ENCODE measurements at places on chromosomes 7 and 10.
A peak's percentile ranks its signal among the peaks of the same experiment; 100 is the strongest.

GRCh38 chr7:111867348-111867931 is 305.1 kb upstream of the IMMP2L start:
- no peak for DNase-seq

DNA sequence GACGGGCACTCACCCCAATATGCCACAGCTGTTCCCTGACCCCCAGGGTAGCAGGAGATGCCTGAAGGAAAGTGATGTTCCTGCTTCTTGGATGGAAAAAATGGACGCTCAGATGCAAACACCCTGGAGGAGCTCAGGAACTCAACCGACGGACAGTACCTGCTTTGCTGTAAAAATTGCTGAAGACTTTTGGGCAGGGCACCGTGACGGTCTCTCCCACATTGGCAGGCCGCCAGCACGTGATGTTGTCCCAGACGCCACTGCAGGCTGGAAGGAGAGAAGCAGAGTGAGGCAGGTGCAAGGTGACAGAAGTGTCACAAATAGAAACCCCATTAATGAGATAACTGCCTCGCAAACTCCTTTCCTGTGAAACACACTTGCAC is 35.0 kb downstream of the VIPR2 start:
- no peak for DNase-seq

GRCh38 chr7:16647435-16647960 is 1.5 kb downstream of the BZW2 start:
- peak; percentile 23 for DNase-seq

DNA sequence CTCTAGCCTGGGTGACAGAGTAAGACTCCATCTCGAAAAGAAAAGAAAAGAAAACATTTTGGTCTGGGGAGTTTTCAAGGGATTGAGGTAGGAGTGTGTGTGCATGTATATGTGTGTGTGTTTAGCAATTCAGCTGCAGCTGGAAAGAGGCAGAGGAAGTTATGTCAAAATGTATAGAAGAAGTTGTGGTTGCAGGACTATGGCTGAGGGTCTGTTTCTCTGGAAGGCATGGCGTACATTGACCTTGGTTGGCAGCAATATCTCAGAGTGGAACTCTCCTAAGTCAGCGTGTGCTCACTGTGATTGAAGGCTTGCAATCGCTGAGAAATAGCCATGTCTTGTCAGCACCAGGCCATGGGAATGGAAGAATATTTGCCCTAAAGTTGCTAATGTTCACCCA is 28.6 kb upstream of the RHBDD2 start:
- DNase-seq: no peak

DNA sequence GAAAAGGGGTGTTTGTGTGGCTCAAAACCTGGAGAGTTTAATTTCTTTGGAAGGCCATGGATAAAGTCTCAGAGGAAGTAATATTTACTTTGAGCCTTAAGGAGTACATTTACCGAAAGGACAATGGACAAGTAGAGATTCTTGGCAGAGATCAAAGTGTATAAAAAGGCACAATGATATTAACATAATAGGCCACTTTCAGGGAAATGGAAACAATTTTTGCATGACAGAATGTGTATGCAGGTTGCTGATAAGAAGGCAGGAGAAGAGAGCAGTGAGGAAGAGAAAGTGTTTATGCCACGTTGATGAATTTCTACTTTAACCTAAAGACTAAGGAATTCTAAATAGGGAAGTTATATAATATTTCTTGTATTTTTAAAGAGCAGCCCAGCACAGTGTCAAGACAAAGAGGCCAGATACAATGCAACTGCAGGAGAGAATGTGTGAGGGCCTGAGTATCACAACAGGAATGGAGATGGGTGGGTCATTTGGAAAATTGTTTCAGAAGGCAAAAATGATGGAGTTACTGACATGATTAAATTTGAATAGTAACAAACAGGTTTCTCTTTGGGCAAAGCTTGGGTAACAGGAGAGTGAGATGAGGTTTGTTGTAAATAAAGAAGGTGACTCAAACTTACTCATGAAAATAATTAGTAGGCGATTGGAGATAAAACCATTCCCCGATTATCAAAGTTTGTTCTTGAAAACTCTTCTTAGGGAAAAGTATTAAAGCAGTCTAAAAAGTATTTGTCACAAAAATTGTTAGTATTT is 84.1 kb downstream of the THSD7A start:
- no peak for DNase-seq

DNA sequence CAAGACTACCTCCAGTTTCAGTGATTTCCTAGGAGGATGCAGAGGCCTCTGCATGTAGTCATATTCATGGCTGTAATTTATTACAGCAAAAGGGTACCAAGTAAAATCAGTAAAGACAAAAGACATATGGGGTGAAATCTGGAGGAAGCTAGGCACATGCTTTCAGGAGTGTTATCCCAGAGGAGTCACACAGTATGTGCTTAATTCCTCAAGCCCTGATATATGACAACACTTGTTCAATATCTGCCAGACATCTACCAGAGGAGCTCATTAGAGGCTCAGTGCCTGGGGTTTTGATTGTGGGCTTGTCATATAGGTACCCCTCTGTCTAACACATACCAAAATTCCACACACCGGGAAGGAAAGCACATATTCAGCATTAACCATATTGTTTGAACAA is 283.8 kb downstream of the CXCL12 start:
- no peak for DNase-seq

- no peak for DNase-seq
These were observed 7.2 kb downstream of the CDCA7L start for GRCh38 chr7:21938463-21938862.

DNA sequence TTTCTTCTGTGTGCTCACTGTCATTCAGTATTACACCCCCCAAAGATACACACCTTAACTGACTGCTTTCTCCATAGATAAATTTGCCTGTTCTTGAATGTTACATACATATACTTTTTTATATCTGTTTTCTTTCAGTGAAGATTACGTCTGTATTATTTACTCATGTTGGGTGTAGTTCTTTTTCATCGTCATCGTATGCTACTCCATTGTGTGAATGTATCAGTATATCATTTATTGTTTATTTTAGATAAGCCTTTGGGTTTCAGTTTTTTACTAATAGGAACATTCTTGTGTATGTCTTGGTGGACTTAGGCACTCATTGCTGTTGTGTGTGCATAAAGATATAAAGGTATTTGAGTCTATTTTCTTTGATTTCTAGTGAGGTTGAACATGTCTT is 64.4 kb downstream of the SEPTIN7 start:
- no peak for DNase-seq

GRCh38 chr7:34184466-34184865 is 279.1 kb downstream of the BMPER start:
- DNase-seq: peak; percentile 34

DNA sequence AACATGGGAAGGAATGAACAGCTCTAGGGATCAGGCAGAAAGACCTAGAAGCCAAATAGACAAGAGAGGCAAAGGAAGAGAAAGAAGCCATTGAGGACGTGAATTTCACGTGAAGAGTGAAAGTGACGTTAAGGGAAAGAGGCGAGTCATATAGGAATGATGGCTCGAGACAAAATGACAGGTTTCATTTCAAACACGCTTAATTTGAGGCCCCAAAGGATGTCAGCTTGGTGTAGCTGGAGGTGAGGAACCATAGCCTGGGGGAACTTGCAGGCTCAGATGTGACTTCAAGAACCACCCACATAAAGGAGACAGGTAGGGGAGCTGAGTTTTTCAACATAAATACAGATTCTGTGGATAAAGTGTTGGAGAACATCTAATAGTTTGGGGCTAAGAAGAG is 84.3 kb upstream of the ATP6V0A4 start:
- DNase-seq: no peak

- DNase-seq: no peak
These were observed 28.9 kb upstream of the DDC start for GRCh38 chr7:50594136-50594535.

DNA sequence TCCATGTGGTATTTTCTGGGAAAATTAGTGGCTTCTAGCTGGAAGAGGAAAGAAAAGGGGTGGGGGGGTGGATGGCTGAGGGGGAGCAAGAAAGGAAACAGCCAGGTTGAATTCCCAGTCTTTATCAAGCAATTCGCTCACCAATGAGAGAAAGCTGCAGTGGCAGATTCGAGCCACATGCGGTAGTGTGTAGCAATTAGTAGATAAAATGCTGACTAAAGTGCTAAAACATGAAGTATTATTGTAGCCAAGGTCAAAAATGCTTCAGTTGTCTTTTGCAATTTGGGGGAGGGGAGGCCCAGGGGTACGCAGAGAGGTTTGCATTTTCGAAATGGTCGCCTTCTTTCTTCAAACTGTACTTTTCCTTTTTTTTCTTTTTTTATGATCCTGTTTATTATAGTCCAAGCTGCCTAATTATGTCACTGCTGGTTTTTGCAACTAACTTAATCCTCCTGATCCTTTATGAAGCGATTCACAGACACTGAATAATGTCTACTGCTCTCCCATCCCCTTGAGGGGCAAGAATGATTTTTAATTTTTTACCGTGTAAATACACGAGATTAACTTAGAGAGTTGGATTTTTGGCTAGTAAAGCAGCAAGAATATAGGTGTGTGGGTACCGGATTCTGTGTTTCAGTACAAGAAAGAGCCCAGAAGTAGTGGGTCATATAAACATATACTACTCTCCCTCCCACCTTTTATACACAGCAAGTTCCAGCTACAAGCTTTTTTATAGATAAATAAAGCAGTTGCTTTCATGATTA is 3.6 kb upstream of the ARID5B start:
- peak; percentile 63 for DNase-seq

GRCh38 chr7:93812061-93812460 is 78.5 kb downstream of the TFPI2 start:
- DNase-seq: no peak

DNA sequence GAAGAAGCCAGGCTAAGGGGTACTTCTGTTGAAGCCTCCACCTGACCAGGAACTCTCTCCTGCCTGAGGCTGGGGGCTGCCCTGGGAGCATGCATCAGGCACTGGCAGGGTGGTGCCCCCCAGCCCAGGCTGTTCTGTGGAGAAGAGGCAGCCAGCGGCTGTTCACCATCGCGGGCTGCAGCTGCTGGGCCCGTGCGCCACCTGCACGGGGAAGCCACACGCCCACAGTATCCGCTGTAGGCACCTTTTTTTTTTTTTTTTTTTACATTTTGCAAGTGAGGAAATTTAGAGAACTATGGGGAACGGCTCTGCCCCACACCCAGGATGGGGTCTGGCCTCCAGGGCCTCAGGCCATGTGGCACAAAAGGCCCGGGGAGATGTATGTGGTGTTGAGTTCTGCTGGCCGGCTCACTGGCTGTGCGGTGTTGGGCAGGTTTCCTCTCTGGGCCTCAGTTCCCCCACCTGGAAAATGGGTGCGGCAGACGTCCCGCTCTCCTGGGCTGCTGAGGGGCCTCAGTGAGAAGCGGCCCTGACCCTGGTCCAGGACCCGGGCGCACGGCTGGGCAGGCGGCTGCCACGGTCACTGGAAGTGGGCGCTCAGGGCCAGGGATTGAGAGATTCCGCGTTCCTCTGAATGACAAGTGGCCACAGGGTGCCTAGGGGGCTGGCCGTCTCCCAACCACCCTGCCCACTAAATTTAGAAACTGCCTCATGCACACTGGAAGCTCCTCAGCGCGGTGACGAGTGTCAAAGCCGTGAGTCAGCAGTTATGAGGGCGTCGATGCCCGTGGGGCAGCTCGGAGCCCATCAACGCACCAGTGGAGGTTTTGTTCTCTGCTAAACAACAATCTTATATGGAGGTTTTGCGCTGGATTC is 8.8 kb upstream of the INTS1 start:
- DNase-seq: peak; percentile 72

- no peak for DNase-seq
These were observed 209.1 kb downstream of the USP6NL start for GRCh38 chr10:11402392-11402791.

- no peak for DNase-seq
These were observed 100.5 kb downstream of the FGFR2 start for GRCh38 chr10:121497513-121498470.

GRCh38 chr10:87740254-87740655 is 77.8 kb downstream of the ATAD1 start:
- DNase-seq: peak; percentile 82

GRCh38 chr7:79282070-79282694 is 171.3 kb downstream of the MAGI2 start:
- DNase-seq: peak; percentile 85

- DNase-seq: peak; percentile 56
These were observed 59.4 kb downstream of the SEMA3C start for GRCh38 chr7:80859272-80859970.

- DNase-seq: no peak
These were observed 57.8 kb downstream of the INPP5F start for GRCh38 chr10:119783665-119784027.

DNA sequence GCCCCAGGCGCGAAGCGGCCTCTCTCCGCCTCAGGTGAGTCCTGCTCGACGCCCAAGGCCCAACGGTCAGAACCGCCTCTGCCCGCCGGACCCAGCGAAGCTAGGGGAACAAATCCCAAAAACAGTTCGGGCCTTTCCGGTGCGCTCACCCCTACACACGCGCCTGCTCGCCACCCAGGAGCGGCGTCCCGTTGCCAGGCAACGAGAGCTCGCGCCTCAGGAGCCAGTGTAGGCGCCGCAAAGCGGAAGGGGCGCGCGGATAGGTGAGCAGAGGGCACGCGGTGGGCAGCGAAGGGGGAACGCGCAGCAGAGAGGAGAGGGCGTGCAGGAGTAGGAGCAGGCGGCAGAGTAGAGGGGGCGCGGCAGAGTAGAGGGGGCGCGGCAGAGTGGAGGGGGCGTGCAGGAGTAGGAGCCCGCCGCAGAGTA is at the start of the genes DYDC1 and DYDC2:
Gene DYDC1, minus strand, starts transcription at position 193 of the 426 bp plus-strand sequence. CDS start 4,154 bp downstream, outside the sequence.
Gene DYDC2, plus strand, starts transcription at position 219 of the 426 bp plus-strand sequence. CDS start 5,663 bp downstream, outside the sequence.
- DNase-seq: peak; percentile 10

- no peak for DNase-seq
These were observed 139.5 kb upstream of the CHST15 start for GRCh38 chr10:124232686-124233545.

- DNase-seq: no peak
These were observed 34.5 kb downstream of the DNMBP start for GRCh38 chr10:99975106-99975829.

DNA sequence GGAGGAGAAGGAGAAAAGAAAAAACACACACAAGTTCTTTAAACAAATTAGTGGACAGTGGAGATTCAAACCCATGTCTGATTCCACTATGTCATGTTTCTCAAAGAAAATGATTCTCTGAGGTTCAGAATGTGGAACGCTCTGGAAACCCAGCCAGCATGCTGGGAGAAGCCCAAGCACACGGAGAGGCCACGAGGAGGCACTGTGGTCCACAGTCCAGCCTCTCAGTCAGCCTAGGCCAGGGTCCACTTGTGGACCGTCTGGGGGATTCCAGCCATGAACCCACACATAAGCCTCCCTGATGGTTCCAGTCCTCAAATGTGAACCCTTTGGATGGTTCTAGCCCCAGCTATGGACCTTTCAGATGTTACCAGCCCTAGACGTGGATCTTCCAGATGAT is 73.4 kb downstream of the CAV1 start:
- no peak for DNase-seq

GRCh38 chr10:63866075-63866746 is 345.0 kb downstream of the REEP3 start:
- DNase-seq: peak; percentile 64

GRCh38 chr10:61975391-61975932 is 74.0 kb downstream of the ARID5B start:
- DNase-seq: peak; percentile 79

DNA sequence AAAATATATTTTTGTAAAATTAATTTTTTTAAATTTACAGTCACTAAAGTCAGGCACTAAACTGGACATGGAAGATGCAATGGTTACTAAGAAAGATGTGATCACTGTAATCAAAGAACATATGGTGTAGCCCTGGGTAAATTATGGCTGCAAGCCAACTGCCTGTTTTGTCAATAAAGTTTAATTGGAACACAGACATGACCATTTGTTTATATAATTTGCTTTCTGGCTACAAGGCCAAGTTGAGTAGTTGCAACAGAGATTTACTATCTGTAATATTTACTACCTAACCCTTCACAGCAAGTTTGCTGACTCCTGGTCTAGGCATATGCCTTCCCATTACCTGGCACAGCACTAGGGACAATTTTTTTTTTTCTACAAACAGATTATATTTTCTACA is 448.9 kb downstream of the ADRA2A start:
- no peak for DNase-seq

- no peak for DNase-seq
These were observed 979.1 kb upstream of the C7orf33 start for GRCh38 chr7:147611431-147611830.

Measured in fibroblast of skin of right quadriceps (primary cell).